ENCODE measurements at places on chromosomes 13 and 19. TPM values are rescaled to one million over a fixed set of nuclear protein-coding genes. Genes with fewer than 3 reads are reported as not detected.

GRCh38 chr13:114032126-114032799 is 58.4 kb upstream of the C13orf46 start:
- DNase-seq: peak; percentile 75

DNA sequence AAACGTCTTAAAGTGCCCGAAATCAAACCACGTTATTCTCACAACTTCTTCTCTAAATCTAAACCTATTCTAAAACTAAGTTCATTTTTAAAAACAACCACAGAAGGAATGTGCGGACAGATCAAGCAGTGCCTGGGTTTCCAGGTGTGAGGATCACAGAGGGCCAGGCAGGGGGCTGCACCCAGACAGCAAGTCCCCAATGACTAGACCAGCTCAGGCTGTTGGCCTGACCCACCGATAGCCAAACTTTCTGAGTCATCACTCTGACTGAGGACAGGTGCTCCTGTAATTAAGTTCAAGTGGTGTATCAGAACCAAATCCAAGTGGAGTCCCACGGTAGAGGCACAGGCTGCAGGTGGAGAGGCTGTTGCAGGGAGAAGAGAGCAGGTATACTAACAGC is 37.6 kb upstream of the EPHX3 start:
- no peak for DNase-seq

DNA sequence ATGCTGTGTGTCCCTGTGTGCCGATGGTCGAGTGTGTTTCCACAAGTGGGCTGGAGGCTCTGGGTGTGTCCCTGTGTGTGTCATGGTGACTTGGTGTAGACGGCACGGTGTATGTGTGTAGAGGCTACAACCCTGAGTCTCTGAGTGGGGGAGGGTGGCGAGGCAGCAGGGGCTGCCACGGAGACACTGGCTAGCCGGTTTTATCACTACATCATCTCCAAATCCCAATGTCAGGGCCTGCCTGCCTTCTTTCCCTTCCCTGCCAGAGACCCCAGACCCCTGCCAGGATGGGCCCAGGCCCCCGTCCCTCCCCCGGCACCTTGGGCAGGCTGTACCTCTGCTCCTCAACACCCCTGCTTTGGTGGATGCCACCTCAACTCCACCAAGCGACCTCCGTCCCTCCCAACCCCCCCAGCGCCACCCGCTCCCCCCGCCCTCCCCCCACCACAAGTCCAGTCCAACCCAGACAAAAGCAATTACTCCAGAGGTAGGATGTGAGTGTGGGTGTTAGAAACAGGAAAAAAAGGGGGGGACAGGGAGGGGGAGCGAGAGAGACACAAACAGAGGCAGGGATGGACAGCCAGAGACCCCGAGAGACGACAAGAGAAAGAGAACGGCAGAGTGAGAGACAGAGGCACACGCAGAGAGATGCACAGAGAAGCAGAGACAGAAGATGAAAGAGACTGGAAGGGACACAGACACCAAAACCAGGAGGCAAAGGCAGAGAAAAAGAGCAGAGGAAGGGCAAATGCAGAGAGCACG is 21.6 kb upstream of the POU2F2 start:
- no peak for DNase-seq

DNA sequence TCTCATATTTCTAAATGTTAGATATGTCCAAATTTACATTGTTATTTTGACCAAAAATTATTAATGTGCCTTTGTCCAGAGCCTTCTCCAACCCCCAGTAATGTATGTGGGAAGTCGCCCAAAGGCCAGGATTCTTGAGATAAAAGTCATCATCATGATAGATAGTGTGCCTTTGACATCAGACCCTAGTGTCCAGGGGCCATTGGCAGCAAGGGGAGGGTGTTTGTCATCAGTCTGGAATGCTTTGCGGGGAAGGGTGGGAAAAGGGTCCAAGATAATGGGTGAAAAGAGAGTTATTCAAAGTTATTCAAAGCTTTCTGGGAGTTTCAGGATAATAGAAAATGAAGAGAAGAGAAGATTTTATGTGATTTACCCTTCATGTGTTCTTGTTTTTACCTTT is 909.5 kb upstream of the GPC6 start:
- DNase-seq: peak; percentile 24

GRCh38 chr13:67107979-67108378 is 122.2 kb downstream of the PCDH9 start:
- no peak for DNase-seq

DNA sequence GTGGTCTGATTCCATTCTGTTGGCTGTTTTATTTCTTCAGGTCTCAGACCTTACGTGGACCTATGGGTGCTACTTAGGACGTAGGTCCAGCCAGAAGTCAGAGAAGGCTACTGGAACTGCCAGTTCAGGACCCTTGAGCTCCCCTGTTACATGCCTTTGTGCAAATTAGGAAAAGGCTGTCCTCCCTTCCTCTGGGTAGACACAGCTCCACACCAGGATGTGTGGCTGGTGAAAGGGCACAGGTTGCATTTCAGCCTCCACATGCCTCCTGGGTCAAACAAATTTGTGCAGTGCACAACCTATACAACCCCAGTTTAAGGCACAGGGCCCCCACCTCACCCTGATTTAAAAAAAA is 43.9 kb upstream of the MAP3K10 start:
- no peak for DNase-seq

- no peak for DNase-seq
These were observed 13.3 kb downstream of the ZNF574 start for GRCh38 chr19:42089191-42089750.

DNA sequence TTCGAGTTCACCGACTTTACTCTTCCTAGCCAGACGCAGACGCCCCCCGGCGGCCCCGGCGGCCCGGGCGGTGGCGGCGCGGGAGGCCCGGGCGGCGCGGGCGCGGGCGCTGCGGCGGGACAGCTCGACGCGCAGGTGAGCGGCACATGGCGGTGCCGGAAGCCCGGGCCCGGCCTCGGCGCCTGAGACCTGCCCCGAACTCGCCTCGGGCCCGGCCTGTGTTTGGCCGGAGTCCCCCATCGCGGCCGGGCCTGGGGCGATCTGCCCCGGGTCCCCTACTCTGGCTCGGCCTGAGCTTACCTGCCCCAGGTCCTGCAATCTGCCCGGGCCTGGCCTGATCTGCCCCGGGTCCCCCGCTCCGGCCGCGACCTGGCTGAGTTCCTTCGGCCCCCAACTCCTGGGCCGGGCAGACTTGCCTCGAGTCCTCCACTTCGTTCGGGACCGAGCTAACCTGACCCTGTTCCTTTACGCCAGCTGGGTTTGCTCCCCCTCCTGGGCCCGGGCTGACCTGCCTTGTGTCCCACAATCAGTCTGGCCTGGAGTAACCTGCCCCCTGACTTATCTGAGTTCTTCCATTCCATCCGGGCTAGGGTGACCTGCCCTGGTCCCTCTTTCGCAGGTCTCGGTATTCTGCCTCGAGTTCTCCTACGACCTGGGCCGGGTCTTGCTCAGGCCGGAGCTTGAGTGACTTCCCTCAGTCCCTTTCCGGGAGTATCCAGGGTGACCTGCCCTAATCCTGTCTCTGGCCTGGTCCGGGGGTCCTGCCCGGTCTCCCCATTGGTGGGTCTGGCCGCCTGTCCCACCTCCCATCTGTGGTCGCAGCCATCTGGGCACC is 764 bp downstream of the UPF1 start:
- DNase-seq: no peak

DNA sequence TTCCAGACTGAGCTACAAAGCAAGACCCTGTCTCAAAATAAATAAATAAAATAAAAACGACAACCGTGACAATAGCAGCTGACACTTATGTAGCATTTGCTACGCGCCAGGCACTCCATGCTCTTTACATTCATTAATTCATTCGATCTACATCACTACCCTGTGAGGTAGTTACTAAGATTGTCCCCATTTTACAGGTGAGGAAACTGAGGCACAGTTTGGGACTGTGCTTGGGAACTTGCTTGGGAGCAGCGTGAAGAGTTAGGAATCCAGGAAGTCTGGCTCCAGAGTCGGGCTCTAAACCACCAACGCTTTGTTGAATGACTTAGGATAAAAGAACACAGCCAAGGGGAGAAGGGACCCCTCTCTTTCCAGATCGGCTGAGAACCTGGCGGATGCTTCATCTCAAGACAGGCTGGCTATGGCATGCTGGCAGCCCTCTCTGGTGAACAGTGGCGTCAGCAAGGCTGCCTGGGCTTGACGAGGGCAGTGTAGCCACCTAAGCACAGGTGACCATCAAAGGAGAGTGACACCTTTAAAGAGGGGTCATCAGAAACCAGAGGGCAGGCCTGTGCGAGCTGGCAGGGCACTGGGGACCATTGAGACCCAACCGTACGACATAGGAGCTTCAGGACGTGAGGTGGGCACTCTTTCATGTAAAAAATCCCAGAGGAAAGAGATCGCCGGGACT is 591 bp downstream of the DOHH start:
- no peak for DNase-seq

DNA sequence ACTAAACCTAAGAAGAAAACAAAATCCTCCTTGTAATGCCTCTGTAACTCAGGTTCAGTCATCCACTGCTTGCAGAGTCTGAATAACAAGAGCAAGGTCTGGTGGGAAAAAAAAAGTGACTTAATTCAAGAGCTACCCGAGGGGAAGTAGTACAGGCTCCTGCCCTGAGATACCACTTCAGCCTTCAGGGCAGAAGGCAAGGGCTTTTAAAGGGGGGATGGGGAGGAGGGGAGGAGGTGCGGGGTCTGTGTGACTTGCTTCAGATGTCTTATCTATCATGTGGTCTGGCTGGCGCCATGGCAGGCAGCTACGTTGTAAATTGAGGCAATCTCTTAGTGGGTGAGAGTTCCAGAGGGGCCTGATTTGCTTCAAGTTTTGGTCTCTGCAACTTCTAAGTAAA is 66.7 kb downstream of the LRRC63 start:
- no peak for DNase-seq

The CYP2S1 gene
- total RNA-seq: 0.83 TPM

The FUT2 gene
- not detected for total RNA-seq

Measured in IMR-90 (cell line).